Activated CD4-positive, alpha-beta T cell treated with anti-CD3 and anti-CD28 coated beads for 36 hours (primary cell): ENCODE measurements at places on chromosomes 1 and 21. TPM values are rescaled to one million over a fixed set of nuclear protein-coding genes. Genes with fewer than 3 reads are reported as not detected.

DNA sequence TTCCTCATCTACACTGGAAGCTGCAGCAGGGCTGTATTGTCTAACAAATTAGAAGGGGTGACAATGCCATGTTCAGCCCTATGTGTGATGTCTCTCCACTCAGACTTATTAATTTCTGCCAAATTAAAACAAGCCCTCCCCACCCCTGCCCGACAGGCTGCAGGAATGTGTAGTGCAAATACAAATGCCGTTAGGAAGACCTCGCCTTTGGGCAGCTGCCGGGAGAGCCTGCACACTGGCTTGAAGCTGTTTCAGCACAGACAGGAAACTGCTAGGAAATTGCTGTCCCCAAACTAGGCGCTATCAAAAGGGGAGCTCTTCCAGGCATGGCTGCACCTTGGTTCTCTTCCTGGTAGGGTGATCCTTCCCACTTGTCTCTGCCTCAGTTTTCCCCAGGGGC, 135.2 kb downstream of the ELAVL4 start:
- no peak for DNase-seq
- peaks cover 8% of the 10 kb centered on the region for H3K27me3 ChIP-seq
- no peak overlapping the region for H3K27ac ChIP-seq
- no peaks in the 10 kb centered on the region for H3K36me3 ChIP-seq

- H3K27ac ChIP-seq: no peak overlapping the region
- no peak for DNase-seq
- no peaks in the 10 kb centered on the region for H3K27me3 ChIP-seq
- H3K4me1 ChIP-seq: peaks cover 48% of the 10 kb centered on the region
- no peak overlapping the region for H3K4me3 ChIP-seq
Measured at GRCh38 chr1:111695801-111696200, 43.4 kb downstream of the INKA2 start.

DNA sequence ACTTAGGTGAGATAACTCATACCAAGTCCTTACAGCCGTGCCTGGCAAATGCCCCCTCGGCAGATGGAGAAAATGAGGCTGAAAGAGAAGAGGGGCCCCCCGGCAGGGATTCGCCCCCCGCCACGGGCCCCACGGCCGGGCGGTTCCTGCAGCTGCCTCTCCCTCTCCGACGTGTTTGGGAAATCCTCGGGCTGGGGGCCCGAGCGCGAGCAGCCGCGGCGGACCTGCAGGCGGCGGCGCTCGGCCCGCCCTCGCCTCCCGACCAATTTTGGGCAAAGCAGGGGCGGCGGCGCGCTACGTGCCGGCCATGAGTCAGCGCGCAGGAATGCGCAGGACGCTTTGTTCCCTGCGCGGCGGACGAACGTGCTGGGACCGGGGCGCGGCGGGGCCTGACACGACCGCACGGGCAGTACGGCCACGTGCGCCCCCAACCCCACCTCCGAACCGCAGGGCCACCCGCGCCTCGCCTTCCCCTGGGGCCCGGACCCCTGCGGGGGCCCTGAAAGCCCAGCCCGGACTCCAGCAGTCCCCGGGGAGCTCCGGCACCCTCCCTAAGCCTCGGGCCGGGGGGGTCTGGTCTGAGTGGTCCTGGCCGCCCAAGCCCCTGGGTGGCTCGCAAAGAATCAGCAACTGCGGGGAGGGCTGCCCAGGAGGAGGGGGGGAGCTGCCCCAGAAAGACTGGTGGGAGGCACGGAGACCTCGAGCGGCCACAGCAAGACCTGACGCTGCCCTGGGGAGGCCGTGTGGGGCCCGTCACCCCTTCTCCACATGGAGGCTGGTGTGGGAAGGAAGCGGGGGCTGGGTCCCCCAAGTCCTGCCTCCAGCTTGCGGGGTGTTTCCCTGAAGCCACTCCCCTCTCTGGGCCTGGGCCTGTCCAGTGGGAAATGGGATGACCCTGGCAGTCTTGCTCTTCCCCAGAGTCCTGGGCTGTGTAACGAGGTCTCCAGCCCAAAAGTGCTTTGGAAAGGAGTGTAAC, 11.9 kb upstream of the EDN2 start:
- peaks cover 18% of the 10 kb centered on the region for H3K27me3 ChIP-seq
- no peak overlapping the region for H3K27ac ChIP-seq
- peak overlapping the region; percentile 50 for H3K4me3 ChIP-seq
- DNase-seq: peak; percentile 82
- H3K4me1 ChIP-seq: peaks cover 8% of the 10 kb centered on the region
- H3K36me3 ChIP-seq: no peaks in the 10 kb centered on the region

DNA sequence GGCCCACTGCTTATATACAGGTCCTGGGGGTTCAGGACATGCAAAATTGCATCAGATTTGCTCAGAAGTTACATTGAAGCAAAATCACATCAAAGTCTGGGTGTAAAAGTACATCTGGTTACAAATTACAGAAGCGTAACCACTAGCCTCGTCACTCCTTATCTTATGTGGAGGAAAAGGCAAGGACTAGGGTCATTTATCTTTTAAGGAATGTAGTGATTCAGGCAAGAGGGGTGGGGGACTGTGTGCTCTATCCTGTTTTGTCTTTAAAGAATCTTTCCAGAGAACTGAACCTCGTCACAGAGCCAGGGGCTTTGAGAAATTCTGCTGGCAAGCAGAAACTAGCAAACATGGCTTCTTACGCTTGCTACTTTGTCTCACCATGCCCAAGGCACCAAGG, 61.1 kb upstream of the RAB4A start:
- no peak overlapping the region for H3K4me3 ChIP-seq
- no peak for DNase-seq
- peaks cover 2% of the 10 kb centered on the region for H3K36me3 ChIP-seq
- no peaks in the 10 kb centered on the region for H3K27me3 ChIP-seq

- H3K4me3 ChIP-seq: no peak overlapping the region
- peak; percentile 63 for DNase-seq
- no peaks in the 10 kb centered on the region for H3K27me3 ChIP-seq
- no peak overlapping the region for H3K27ac ChIP-seq
- H3K36me3 ChIP-seq: peaks cover 39% of the 10 kb centered on the region
Measured at GRCh38 chr1:154276797-154277196, 4.4 kb downstream of the HAX1 start.

The CLCA1 gene
- not detected for total RNA-seq
